Esophagus mucosa (tissue), 1 donor: ENCODE measurements at places on chromosomes 7 and 10. TPM values are rescaled to one million over a fixed set of nuclear protein-coding genes. Genes with fewer than 3 reads are reported as not detected.

- ATAC-seq = peak; percentile 59
Observed at GRCh38 chr10:63976538-63976937, 455.3 kb downstream of the REEP3 start.

The COBL gene
- 10.4 TPM for total RNA-seq

- ATAC-seq = peak; percentile 99
Observed at GRCh38 chr10:131094527-131095312, 216.8 kb downstream of the TCERG1L start.

The GSDME gene
- 8.3 TPM for total RNA-seq

The TRUB1 gene
- total RNA-seq = 13.6 TPM

- ATAC-seq = no peak
Observed at GRCh38 chr10:1532636-1533035, 204.7 kb downstream of the ADARB2 start.

The CLIP2 gene
- 4.3 TPM for total RNA-seq

- peak; percentile 12 for ATAC-seq
Observed at GRCh38 chr7:137981175-137981574, 20.7 kb downstream of the CREB3L2 start.

The STAM gene
- 15.9 TPM for total RNA-seq

The PSD gene
- total RNA-seq = 2.0 TPM

DNA sequence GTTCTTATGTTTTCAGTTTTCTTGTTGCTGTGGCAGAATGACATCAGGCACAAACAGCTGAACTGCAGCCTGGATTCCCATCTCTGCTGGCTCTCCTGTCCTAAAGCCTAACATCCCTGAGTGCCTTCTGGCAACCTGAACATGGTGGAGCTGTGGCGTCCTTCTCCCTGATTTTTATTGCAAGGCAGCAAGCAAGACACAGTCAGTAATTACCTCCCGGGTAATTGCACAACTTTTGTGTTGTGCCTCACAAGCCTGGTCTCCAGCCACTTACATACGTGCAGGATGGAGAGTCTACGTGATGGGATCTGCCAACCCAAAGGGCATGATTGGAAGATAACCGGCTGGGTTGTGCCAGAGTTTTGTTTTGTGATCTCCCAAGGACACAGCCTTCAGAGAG, 116.1 kb upstream of the PARD3 start:
- ATAC-seq = no peak

- no peak for ATAC-seq
Observed at GRCh38 chr7:54961391-54961790, 57.4 kb upstream of the EGFR start.

The HOXA11 gene
- not detected for total RNA-seq

The NPFFR1 gene
- 0.04 TPM for total RNA-seq

DNA sequence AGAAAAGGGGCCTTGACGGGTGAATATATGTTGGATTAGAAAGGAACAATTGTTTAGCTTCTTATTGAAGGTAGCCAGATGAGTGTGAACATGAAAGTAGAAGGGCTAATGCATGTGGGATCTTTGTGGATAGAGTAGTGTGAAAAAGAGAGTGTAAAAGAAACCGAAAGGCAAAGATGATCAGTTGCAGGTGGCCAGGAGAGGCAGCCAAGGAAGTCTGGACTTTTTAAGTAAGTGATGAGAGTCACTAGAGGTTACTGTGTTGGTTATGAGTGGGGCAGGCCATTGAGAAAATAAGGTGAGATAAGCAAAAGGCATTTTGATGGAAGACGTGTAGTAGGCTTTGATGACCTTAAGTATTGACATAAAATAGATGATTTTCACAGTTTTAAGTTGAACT, 64.7 kb upstream of the ETV1 start:
- ATAC-seq = no peak

The GPR26 gene
- not detected for total RNA-seq

The FAM25A gene
- 29.4 TPM for total RNA-seq

DNA sequence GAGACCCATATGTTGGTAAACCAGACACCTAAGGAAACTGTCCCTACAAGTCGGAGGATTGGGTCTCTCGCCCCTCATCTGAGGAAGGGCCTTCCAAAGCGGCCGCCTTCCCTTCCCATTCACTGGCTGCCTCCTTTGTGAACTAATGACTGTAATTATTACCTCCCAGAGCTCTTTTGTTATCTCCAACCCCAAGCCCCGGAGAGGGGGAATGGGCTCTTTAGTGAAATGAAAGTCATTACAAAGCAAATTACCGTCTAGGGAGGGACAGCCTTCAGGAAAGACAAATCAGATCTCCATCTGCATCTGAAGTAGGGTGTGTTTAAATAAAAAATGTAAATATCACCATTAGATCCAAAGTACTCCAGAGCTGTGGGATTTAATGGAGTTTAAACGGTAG, 2.6 kb upstream of the GAD2 start:
- no peak for ATAC-seq

The AEBP1 gene
- total RNA-seq = 6.7 TPM

- peak; percentile 83 for ATAC-seq
Observed at GRCh38 chr10:12348870-12349628, at the start of gene CAMK1D. Gene CAMK1D, plus strand, starts transcription at chr10:12349547.

- no peak for ATAC-seq
Observed at GRCh38 chr7:75567948-75568595, 76.0 kb downstream of the SPDYE5 start.

- ATAC-seq = no peak
Observed at GRCh38 chr10:121818599-121818998, 109.2 kb downstream of the ATE1 start.

DNA sequence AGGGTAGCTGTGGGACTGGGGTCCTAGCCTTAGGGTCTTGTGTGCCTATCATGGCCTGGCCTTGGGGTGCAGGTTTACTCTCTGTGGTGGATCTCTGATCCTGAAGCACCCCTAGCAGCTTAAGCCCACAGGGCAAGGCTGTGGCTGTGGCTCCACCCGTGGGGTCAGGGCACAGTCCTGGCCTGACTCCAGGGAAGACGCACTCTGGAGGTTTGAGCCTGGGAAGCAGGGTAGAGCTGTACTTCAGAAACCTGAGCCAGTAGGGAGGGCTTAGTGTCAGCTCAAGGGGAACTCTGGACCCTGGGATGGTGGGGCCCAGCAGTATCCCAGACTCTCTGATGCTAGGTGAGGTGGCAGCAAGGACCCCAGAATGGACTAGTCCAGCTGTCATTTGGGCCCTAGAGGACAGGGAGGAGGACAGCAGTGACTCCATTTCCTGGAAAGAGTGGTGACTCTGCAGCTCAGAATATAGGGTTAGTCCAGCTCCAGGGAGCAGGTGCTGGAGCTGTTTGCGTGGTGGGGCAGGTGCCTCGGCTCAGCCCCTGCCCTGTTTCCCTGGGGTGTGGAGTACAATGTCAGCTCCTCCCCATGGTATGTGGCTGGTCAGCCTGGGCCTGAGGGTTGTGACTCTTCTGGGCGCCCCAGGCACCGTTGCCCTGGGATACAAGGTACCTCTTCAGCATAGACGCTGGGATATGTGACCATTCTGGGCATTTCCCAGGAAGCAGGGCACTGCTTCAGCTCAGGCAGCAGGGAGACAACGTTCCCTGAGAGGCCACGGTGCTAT, 15.8 kb downstream of the GTPBP4 start:
- ATAC-seq = peak; percentile 17

DNA sequence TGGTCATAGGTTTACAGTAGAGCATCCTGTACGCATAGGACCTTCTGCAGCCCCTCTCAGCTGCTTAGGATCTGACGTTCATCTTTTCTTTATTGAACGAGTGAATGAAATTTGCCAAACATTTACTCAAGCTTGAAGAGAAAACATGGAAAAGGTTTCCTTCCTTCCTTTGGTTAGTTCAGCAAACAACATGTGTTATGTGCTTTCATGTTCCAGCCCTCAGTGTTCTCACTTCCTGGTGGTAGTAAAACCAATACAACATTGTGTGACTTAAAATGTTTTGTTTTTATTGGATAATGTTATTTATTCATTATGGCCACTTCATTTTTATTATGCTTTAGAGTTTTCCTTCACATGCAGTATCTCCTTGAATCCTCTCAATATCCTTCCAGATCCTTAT, 1.4 kb upstream of the CDCA7L start:
- no peak for ATAC-seq

DNA sequence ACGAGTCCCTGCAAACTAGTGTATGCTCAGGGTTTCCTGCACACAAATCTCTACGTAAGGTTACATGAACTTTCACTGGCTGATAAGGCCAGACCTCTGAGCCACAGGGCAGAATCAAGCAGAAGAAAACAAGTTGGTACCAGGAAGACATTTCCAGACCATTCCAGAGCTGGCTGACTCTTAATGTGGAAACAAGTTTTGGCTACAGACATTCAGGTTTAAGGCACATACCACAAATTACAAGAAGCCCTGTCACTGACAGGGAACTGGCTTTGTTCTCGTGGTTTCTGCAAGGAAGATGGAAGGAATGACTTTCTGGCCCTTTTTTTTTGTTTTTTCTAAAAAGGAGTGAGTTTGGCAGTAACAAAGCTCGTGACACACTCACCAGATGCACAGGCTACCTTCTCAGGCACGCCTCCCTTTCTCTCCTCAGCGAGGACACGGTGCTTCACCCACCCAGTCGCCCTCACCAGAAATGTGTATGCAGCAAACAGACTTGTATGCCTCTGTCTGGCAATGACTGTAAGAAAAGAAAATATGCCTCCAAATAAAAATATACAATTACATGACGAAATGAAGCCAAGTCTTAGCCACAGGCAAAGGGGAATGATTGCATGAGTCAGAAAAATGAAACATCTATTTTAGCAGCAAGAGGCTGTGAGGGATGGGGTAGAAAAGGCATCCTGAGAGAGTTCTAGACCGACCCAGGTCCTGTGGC, 22.6 kb downstream of the PLAC9 start:
- peak; percentile 45 for ATAC-seq

DNA sequence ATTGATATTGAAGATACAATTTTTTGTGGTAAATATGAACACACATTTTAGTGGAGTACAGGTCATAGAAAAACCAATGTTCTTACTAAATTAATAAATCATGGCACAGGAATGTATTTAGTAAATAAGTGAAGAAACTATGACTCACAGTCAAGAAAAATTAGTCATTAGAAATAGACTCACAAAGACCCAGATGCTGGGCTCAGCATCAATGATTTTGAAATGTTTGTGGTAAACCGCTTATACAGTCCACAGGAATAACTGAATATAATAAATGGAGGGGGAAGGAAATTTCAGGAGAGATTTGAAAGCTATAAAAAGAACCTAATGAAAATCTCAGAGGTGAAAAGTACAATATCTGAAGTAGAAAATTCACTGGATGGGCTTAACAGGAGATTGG, 138.3 kb upstream of the ADCY1 start:
- no peak for ATAC-seq

DNA sequence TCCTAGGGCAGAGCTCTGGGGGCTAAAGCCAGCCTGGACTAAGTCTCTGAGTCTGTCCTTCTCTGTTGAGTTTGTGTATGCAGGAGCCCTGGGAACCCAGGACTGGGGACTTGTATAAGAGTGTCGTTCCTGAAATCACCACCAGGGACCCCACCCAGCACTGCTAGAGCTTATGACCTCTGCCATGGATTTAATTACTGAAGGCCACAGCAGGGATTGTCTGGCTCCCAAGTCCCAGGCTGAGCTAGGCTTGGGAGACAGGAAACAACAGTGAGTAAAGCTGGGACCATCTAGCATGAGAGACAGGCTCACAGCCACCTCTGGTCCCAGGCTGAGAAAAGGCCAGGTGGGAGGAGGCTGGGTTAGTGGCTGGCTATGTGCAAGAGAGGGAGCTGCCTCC, 1.4 kb upstream of the TSPAN15 start:
- peak; percentile 24 for ATAC-seq

The MUC12 gene
- 0.16 TPM for total RNA-seq

The OAT gene
- total RNA-seq = 104 TPM

- ATAC-seq = peak; percentile 92
Observed at GRCh38 chr10:35387768-35388167, 51.5 kb downstream of the CCNY start.

- ATAC-seq = no peak
Observed at GRCh38 chr10:56181607-56182006, 179.5 kb downstream of the ZWINT start.

The PALD1 gene
- total RNA-seq = 4.6 TPM

The PAX2 gene
- total RNA-seq = not detected

- peak; percentile 47 for ATAC-seq
Observed at GRCh38 chr10:62492012-62492869, 118.1 kb downstream of the ZNF365 start.

The CRYGN gene
- total RNA-seq = not detected

- no peak for ATAC-seq
Observed at GRCh38 chr10:70321233-70321632, 37.4 kb upstream of the NPFFR1 start.

- ATAC-seq = no peak
Observed at GRCh38 chr10:73876971-73877370, 2.6 kb upstream of the CAMK2G start.

DNA sequence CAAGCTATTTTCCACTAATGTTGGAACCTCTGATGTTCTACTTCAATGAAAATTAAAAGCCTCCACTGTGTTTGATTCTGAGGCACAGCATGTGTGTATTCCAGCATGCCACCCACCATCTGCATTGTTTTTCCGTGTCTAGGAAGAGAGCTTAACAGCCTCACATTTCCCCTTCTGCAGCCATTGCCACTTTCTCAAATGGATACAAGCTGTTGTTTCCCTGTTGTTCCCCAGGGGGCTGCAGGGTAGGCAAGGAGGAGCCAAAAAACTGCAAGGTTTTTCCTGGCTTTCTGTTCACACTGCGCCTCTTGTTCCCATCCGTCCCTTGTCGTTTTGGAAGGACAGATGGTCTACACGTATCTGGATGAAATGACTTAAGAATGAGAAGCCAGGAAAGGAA, 72.3 kb upstream of the DNAJB12 start:
- no peak for ATAC-seq

The NDUFA5 gene
- total RNA-seq = 35.1 TPM

The OPN4 gene
- not detected for total RNA-seq

GRCh38 chr7:36637417-36637816, 86.9 kb downstream of the AOAH start:
- no peak for ATAC-seq

The PRKG1 gene
- total RNA-seq = 0.80 TPM

DNA sequence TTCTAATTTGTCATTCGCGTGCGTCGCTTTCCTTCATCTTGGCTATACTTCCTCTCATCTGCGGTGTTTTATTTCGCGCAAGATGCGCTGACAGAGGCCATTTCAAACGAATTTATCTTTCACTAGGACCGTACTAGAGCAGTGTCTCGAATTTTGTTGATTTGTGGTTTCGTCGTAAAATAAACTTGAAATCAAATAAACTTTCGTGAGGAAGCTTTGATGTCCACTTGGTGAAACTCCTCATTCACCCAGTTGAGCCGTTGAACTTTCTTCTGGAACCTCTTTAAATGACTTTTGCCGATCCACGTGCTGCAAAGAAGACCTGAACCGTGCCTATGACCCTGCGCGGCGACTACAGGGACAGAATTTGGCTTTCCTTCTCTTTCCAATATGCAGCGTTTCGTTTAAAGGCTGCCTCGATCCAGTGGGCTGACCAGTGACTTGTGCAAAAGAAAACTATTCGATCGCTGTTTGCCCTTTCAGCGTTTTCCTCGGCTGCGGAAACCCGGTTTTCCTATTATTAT, 163.9 kb upstream of the PPP1R3A start:
- ATAC-seq = no peak

- peak; percentile 18 for ATAC-seq
Observed at GRCh38 chr10:60123668-60124067, 217.3 kb upstream of the CCDC6 start.
